ENCODE measurements at places on chromosomes 5 and 9. TPM values are rescaled to one million over a fixed set of nuclear protein-coding genes. Genes with fewer than 3 reads are reported as not detected.

The FAM53C gene
- 18.9 TPM for polyA plus RNA-seq

The RGS14 gene
- polyA plus RNA-seq: 62.3 TPM

The SLC6A7 gene
- not detected for polyA plus RNA-seq

The SLC4A9 gene
- polyA plus RNA-seq: not detected

The ITGA2 gene
- 0.30 TPM for polyA plus RNA-seq

The GCNT4 gene
- 2.0 TPM for polyA plus RNA-seq
